ENCODE measurements at places on chromosomes 1 and 21.

DNA sequence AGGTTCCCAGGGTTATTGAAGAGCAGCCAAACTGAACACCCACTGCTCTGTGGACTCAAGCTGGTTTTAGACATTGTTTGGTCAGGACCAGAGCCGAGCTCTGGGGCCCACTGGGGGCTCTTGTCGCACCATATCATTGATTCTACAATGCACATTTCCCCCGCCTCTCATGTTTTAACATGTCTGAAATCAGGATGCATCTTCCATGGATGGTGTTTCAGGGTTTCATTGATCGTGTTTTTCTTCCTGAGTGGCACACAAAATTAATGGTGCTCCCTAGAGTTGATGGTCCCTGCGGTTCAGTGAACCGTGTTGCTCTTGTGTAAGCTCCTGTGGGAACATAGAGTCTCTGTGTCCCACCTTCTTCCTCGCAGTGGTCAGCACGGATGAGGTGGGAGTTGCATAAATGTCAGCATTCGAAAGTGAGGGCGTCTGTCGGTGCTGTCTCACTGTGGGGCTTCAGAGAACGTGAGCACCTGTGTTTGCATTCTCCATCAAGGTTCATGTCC, 38.3 kb downstream of the GALNT2 start:
- H3K4me3 ChIP-seq, result peak overlapping the region; percentile 37
- DNase-seq, result no peak
- H3K27ac ChIP-seq, result peak overlapping the region; percentile 93
- H3K36me3 ChIP-seq, result no peaks in the 10 kb centered on the region

DNA sequence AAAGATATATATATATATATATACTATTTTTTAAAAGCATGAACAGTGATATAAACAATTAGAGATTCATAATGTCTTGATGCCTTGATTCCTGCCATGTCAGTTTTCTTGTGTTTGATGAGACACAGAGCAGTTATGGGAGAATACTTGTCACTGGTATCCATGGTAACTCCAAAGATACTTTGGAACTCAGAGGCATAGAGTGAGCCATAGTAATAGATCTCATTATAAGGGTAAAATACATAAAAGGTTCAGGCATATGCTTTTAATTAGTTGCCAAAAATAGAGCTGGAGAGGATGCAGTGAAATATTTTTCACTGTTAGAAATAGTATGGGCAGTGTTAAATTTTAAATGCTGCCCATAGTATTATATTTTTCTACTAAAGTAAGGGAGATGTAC, 134.1 kb downstream of the SYT14 start:
- no peaks in the 10 kb centered on the region for H3K36me3 ChIP-seq
- H3K27ac ChIP-seq, result no peak overlapping the region
- H3K27me3 ChIP-seq, result no peaks in the 10 kb centered on the region
- DNase-seq, result peak; percentile 8
- no peaks in the 10 kb centered on the region for H3K4me1 ChIP-seq
- H3K4me3 ChIP-seq, result no peak overlapping the region

- no peak overlapping the region for H3K4me3 ChIP-seq
- no peak for DNase-seq
- no peaks in the 10 kb centered on the region for H3K4me1 ChIP-seq
- no peaks in the 10 kb centered on the region for H3K36me3 ChIP-seq
Observed at GRCh38 chr1:236619398-236619797, 15.1 kb upstream of the HEATR1 start.

DNA sequence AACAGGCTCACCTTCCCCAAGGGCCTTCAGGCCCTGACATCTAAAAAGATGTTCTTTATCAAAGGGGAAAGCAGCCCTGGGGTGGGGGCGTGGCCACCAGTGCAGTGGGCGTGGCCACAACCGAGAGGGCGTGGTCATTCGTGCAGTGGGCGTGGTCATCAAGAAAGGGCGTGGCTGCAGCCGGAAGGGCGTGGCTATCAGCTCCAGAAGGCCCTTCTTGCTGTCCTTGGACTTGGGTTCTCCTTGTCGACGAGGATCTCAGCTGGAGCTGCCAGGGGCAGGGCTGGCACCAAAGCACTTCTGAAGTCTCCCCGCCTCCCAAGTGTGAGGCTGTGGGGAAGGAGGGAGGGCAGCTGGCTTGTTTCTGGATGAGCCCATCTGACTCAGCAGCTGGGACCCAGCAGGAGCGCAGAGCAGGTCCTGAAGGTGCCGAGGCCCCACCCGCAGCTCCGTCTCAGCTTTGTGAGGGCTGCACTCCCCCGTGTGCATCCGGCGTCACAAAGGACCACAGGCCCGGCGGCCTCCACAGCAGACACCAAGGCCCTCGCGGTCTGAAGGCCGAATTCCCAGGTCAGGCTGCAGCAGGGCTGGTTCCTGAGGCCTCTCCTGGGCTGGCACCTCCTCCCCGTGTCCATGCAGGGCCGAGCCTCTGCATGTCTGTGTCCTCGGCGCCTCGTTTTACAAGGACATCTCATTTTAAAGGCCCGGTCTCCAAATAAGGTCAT, 12.8 kb downstream of the PDE9A start:
- no peaks in the 10 kb centered on the region for H3K36me3 ChIP-seq
- H3K4me1 ChIP-seq, result no peaks in the 10 kb centered on the region
- no peak for DNase-seq
- peaks cover 38% of the 10 kb centered on the region for H3K27me3 ChIP-seq

- H3K4me1 ChIP-seq, result peaks cover 8% of the 10 kb centered on the region
- H3K4me3 ChIP-seq, result no peak overlapping the region
- H3K27ac ChIP-seq, result no peak overlapping the region
Observed at GRCh38 chr1:84947536-84948410, 49.1 kb downstream of the MCOLN2 start.

- H3K27me3 ChIP-seq, result no peaks in the 10 kb centered on the region
- H3K36me3 ChIP-seq, result no peaks in the 10 kb centered on the region
Observed at GRCh38 chr21:28154121-28154520, 838.6 kb downstream of the LTN1 start.

DNA sequence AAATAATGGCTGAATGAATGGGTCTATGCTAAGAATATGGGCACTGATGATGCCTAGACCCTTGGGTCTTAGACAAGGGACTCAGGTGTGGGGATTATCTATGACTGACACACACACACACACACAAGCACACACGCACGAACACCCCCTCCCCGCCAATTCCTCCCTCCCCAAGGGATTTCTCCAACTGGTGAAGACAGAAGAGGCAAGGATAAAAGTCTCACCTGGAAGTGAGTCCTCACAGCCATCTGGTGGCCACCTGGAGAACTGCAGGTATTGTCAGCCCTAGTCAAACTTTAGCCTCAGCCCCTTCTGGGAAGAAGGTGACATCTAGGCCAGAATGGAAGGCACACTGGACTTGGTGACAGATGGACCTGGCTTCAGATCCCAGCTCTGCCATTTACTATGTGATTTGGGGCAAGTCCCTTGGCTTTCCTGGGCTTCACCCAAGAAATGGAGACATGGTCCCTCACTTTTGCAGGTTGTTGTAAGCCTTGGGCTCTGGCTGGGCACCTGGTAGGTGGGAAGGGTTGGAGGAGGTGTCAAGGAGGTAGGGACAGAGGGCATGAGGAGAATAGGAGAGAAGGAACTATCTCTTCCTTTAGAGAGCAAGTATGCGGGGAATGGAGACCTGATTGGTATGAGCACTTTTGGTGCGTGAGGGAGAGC, 4.0 kb upstream of the GPR3 start:
- no peaks in the 10 kb centered on the region for H3K36me3 ChIP-seq
- no peak overlapping the region for H3K4me3 ChIP-seq

DNA sequence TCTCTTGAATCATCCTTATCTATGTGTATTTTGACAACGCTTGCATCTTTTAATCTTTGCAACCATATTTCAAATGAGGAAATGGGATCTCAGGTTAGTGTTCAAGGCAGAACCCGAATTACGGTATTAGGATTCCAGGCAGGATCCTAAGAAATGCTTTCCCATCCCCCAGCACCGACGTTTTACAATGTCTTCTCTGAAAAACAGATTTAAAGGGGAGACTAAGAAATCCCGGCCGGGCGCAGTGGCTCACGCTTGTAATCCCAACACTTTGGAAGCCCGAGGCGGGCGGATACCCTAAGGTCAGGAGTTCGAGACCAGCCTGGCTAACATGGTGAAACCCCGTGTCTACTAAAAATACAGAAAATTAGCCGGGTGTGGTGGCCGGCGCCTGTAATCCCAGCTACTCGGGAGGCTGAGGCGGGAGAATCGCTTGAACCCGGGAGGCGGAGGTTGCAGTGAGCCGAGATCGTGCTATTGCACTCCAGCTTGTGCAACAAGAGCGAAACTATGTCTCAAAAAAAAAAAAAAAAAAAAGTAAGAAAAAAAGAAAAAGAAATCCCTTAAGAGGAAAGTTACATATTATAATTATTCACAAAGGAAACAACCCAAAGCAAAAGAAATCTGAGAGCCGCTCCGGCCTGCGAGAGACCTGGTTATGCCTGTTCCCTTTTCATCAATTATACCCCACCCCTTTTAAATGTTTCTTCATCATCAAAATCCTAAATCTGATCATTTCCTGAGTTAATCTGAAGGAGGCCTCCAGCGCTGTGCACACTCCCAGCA, 801 bp upstream of the GORAB start:
- peak overlapping the region; percentile 84 for H3K4me3 ChIP-seq
- H3K36me3 ChIP-seq, result peaks cover under 1% of the 10 kb centered on the region
- no peaks in the 10 kb centered on the region for H3K27me3 ChIP-seq
- H3K27ac ChIP-seq, result peak overlapping the region; percentile 99
- H3K4me1 ChIP-seq, result peaks cover 7% of the 10 kb centered on the region
